ENCODE measurements at places on chromosomes 5 and 9.
A peak's percentile ranks its signal among the peaks of the same experiment; 100 is the strongest.

GRCh38 chr5:117161718-117162335 is 587.2 kb upstream of the SEMA6A start:
- DNase-seq: no peak

DNA sequence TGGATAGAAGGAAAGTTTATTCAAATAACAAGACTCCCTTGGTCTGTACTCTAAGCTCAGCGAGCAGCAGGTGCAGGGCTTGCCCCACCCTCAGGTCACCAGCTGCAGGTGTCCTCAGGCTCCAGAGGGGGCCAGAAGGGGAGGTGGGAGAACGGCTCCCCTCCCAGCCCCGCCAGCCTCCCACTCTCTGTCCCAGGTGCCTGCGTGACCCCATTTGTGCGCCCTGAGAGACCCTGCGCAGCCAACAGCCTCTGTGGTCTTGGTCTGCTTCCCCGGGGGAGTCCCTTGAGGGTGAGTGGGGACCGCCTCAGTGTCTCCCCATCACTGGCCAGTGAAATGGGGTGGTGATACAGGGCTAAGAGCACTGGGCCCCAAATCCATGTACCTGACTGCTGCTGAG is 62.3 kb upstream of the STXBP1 start:
- DNase-seq: no peak

- no peak for DNase-seq
Measured at GRCh38 chr9:130268521-130269211, 3.1 kb downstream of the HMCN2 start.

DNA sequence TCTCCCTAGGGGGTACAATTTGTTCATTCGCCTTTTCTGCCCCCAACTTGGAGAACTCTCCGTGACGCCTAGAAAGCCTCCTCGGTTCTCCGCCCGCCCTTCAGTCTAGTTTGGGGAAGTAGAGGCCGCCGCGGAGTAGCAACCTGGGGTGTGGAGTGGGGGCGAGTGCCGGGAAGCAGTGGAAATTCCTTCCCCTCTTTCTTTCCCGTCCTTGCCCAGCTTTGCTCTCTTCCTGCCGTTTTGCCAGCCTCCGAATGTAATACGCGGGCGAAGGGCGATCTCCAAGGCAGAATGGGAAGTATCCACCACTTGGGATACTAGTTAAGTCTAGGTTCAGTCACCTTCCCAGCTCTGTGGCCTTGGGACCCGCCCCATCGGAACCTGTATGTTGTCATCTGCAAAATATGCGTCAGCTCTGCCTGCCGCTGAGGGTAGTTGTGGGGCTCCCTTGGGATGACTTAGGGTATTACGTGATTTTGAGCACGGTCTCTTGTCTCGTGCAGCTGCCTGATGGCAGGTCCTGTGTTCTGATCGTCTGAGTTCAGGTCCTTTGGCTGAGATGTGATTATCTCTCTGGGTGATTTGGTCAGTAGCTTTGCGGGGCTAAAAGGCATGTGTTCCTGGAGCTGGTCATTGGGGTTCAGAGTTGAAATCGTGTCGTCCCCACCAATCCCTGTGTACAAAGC is 724 bp downstream of the PAM start:
- DNase-seq: peak; percentile 49

DNA sequence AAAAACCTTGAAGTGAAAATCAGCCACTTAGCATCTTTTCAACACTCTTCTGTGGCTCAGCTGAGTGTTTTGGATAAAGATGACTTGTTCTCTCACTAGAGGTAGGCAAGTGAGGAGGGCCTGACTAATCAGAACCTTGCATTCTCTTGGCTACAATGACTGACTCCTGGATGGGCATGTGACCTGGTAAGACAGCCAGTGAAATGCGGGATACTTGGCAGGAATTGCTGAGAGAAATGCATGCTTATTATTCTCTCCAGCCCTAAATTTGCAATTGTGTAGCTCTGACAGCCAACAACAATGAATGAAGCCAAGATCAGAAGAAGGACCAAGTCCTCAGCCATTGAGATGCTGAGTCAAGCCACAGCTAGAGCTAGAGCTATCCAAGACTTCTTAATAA is 490.5 kb upstream of the ZNF608 start:
- DNase-seq: no peak

- no peak for DNase-seq
Measured at GRCh38 chr9:76400534-76401096, 6.4 kb upstream of the RFK start.

GRCh38 chr9:14909961-14910805 is at the start of gene FREM1:
TSS of gene FREM1 (minus strand) at chr9:14910428. CDS start at chr9:14868977, 41,451 bp downstream.
- DNase-seq: no peak

DNA sequence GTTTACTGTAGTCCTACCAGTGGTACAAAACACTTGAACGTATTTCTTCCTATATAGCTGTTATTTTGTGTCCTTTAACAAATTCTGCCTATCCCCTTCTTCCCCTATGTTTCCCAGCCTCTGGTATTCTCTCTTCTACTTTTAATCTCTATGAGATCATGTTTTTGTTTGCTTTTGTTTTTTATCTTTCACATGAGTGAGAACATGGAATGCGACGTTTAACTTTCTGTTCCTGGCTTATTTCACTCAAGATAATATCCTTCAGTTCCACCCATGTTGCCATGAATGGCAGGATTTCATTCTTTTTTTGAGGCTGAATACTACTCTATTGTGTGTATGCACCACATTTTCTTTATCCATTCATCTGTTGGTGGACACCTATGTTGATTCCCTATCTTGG is 634.4 kb upstream of the WWC1 start:
- no peak for DNase-seq

DNA sequence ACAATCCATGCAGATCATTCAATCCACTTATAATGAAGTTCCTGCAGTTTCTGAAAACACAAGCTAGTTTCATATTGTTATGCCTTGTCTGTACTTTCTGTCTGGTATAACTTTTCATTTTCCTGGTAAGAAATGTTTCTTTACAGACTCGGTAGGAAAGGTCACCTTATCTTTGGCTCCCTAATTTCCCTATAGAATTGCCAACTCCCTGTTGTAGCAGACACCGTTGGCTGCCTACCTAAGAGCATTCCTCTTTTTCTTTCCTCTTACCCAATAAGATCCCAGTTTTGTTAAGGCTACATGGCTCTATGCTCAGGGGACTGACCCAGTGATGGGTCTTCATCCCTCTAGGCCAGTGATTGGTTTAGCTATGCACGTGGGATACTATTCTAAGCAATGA is 6.2 kb upstream of the ARHGEF37 start:
- DNase-seq: no peak

DNA sequence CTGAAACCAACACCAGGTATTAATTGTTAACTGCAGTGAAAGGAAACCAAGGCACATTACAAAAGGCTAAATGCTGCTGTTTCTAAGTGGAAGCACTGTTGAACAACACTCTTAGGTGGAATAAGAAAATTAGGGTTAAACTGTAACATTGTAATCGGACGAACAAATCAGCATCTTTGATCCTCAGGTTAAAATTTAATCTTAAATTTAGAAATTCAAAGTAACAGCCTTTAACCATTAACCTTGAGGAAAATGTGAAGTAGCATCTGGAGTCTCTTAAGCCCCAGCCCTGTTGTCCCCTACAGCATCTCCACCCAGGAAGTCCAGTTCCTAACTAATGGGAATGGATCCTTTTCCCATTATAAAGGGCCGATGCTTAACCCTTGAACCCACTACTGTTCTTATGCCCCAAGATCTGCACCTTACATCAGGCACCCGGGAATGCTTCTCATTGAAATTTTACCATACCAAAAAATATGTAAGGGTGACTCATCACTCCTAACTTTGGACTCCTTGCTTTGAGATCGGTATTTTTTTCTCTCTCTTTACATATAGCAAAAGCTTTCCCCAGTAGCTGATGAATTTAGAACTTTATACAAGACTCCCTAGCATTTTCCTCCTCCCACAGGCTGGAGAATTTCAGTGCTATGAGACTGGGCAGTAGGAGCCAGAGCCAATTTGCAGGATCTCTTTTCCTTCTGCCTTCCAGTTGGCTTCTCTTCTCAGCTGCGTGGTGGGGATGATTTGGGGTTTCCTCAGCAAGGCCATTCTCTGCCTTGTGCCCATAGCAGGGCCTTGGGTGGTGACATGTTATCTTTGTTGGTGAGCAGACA is 32.0 kb upstream of the ITGA2 start:
- DNase-seq: no peak

DNA sequence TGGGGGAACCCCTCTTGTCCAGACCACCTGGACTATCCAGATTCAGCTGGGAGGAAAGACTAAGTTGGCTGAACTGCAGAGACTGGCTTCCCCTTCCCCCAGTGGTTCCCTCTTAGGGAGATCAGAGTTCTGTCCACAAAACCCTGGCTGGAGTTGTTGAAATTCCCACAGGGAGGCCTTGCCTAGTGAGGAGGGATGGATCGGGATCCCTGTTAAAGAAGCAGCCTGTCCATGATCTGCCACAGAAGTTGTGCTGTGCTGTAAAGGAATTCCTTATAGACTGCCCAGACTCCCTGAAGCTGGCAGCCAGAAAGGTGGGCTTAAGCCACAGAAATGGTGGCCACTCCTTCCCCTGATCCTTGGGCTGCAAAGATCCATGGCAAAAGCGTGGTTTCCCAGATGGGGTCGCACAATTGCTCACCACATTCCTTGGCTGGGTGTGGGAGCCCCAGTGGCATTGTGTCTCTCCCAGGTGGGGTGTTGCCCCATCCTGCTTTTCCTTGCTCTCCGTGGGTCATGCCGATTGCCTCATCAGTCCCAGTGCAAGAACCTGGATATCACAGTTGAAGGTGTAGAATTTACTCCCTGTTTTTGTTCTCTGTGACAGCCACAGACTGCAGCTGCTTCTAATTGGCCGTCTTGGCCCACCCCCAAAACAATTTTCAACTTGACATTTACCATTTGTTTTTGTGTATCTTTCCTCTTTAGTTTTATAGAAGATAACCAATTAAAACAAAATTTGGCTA is 342.4 kb downstream of the FGF10 start:
- no peak for DNase-seq

DNA sequence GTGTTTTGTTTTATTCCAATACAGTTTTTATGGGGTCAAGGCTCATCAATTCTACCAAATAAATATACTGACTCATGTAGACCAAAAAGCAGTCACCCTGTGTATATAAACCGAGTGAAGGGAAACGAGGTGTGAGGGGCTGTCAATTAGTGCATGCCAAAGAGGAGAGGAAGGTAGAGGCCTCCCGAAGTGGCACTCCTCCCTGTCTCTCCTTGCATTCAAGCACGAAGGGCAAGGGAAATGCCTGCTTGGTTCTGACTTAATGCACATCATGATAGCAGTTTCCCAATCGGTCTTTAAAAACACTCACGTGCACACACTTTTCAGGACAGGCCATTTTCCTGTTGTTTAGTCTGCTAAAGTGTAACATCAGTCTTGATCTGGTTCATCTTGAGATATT is 125.6 kb upstream of the SLCO6A1 start:
- DNase-seq: no peak

DNA sequence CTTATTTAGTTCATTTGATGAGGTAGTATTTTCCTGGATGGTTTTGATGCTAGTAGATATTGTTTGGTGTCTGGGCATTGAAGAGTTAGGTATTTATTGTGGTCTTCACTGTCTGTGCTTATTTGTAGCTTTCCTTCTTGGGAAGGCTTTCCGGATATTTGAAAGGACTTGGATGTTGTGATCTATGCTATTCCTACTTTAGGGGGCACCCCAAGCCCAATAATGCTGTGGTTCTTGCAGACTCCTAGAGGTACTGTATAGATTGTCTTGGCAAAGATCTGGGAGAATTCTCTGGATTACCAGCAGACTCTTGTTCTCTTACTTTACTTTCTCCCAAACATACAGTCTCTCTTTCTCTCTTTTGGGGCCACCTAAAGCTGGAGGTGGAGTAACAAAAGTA is 315.7 kb downstream of the MAT2B start:
- no peak for DNase-seq

GRCh38 chr9:109765830-109766229 is 14.2 kb upstream of the PALM2AKAP2 start:
- DNase-seq: no peak

DNA sequence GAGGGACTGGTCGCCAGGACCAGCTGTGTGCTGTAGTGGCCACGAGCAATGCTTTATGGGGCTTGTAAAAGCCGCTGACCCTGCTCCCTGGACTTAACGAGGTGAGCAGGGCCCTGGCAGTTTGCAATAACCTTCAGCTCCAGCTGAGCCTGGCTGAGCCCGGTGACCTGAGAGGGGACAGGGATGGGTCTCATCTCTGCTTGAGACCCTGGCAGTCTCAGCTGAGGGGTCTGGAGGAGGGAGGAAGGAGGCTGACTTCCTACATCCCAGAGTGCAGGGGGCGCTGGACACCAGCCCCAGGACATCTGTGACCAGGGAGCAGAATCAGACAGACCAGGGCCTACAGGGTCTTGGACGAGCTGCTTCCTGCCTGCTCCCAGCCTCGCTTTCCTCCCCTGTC is 277.5 kb upstream of the MVB12B start:
- DNase-seq: no peak

GRCh38 chr5:124979251-124979650 is 232.8 kb upstream of the ZNF608 start:
- DNase-seq: no peak

DNA sequence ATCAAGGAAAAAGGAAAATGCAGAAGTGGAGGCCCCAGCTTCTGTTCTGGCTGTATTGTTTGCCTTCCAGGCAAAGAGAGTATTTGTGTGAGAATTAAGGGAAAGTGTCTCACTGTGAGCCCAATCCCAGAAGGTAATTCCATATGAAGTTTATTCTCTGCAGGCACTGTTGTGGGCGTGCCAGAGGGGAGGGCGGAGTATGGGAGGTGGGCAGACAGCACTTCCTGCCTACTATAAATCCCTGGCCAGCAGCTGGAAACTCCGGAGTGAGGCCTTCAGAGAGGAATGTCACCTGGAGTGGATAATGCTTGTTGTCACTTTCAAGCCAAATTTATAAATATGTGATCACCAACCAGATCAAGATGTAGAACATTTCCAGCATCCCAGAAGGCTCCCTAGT is 209.5 kb downstream of the ARHGAP26 start:
- no peak for DNase-seq

- no peak for DNase-seq
Measured at GRCh38 chr9:14193328-14193990, 120.5 kb downstream of the NFIB start.

DNA sequence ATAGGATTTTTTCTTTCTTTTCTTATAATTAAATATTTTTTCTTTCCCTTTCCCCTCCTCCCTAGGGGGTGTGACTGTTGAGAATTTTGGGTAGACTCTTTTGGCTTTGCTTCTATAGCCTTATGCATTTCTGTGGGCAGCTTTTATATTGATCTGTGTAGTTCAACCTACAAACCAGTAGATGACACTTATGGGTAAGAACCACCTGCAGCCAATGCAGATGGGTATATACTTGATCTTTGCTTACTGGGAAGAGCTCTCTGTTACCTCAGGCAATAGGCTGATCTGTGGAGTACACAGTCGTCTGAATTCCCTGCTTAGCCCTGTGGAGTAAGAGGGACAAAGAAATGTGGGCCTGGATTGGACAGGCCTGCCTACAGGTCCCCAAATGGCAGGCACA is 102.7 kb upstream of the STARD4 start:
- no peak for DNase-seq
